ENCODE measurements at places on chromosomes 3 and 15.

DNA sequence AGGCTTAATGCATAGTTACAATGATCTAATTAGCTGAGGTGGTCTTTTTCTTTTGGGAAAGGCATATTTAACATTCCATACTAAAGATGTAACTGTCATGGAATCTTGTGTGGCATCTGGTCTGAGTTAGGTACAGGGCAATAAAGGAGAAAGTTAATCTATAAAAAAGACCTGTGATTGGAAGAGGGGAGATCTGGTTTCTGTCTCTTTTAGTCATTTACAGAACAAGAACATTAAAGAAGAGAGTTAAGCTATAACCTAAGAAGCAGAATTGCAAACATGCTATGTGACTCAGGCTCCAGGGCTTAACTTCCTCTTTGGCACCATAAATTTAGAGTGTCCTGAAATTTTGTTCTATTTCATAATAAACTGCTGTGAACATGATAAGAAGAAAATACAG lies 47.2 kb upstream of the MME start:
- no peak for DNase-seq

DNA sequence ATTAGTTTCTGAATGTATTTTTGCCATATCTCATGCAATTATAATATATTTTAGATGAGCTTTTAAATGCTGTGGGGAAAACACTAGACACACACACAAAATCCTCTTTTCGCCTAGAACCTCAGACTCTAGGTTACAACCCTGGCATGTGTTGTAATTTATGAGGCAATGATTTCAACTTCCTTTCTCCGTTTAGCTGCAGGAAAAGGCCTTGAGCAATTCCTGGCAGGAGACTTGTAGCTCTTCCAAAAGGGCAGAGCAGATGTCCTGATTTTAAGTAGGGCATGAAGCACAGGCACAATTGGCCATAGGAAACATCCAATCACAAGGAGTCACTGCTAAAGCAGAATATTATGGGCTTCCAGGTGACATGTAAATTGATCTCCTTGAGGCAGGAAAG lies 82.0 kb downstream of the GPR156 start:
- DNase-seq: no peak

DNA sequence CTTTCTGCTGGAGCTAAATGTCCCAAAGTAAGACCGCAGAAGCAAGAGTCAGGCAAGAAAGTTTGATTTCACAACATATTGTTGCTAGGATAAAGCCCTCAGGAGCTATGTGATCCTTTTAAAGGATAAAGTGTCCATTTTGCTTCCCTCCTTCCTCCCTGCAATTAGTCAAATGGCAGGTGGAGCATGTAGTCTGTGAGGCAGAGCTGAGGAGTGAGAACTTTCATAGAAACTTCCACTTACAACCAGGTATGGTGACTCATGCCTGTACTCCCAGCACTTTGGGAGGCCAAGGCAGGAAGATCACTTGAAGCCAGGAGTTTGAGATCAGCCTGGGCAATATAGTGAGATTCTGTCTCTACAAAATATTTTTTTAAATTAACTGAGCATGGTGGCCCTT lies 25.2 kb upstream of the RHCG start:
- DNase-seq: no peak

- DNase-seq: no peak
These were observed 55.0 kb downstream of the PRICKLE2 start for GRCh38 chr3:64170270-64170669.

DNA sequence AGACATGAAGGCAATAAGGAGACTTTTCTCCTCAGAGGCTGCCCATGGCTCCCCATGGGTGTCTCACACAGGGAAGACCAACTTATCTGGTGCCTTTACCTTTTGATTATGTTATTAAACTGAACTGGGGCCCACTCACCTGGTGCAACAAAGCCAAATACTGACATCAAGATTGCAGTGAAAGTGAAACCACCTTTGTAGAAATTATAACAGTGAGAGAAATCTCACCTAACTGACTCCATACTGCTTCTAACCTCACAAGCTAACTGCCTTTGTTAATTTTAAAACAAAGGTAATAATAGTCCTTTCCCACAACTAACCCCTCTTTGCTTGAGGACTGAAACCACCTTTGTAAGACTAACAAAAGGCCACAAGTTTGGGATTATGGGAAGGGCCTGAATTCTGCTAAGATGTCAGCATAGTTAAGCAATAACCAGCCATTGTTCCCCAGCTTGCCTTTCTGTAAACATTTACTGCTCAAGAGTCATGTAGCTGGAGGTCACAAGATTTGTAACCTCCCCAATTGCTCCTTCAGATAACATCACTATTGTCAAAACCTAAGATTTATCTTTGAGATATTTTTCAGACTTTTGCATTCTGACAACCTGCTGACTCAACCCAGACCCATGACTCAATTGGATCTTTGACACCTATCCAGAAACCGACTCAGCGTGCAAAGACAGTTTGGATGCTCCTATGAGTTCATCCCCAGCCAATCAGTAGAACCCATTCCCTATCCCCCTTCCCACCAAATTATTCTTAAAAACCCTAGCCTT lies 420.3 kb upstream of the CFAP20DC start:
- no peak for DNase-seq

- DNase-seq: no peak
These were observed 32.5 kb upstream of the TP63 start for GRCh38 chr3:189598530-189599225.

DNA sequence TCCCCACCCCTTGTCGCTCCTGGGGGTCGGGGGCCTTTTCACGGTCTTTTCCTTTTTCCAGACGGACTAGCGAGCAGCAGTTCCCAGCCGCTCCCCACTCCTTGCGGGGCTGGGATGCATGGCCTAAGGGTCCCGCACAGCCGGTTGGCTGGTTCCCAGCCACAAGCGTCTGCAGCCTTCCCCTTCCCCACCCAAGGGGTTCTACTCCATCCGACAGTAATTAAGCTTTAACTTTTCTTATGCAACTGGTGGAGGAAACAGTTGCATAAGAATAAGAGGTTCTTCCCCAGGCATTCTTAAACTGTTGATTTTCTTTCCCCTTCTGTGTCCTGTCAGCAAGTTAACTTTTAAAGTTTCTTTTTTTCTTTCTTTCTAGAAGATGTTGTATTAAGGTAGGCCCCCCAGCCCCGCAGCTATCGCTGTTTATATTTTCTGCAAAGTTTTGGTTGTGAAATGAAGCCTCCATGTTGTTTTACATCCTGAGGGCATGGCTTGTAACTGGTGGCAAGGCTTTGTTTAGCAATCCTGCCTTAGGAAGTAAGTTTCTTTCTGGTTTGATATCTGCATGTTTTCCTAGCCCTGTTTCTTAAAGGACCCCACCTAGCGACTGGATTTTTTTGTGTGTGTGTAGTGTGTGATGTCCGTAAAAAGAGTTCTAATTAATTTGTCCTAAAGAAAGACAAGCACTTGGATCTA lies 207.5 kb downstream of the ZNF385D start:
- DNase-seq: no peak

Data from CD4-positive, alpha-beta T cell treated with Interferon alpha-2 for 1 hour (primary cell).